EH (cell line): ENCODE measurements at places on chromosomes 4 and X.
A peak's percentile ranks its signal among the peaks of the same experiment; 100 is the strongest.

GRCh38 chr4:112739442-112739841, 102.5 kb downstream of the LARP7 start:
- DNase-seq: no peak

- DNase-seq: no peak
These were observed 471.3 kb downstream of the TECRL start for GRCh38 chr4:63937961-63938360.

- DNase-seq: no peak
These were observed 329.2 kb downstream of the ARHGAP10 start for GRCh38 chr4:148061141-148061481.

DNA sequence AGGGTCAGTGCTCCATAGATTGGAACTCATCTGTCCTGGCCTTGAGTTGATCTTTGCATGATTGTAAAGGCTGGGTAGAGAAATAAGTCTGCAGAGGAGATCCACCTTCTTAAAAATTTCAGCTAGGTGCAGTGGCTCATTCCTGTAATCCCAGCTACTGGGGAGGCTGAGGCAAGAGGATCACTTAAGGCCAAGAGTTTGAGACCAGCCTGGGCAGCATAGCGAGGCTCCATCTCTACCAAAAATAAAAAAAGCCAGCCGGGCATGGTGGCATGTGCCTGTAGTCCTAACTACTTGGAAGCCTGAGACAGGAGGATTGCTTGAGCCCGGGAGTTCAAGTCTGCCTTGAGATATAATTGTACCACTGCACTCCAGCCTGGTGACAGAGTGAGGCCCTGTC, 476 bp upstream of the CXCR3 start:
- DNase-seq: no peak

- DNase-seq: no peak
These were observed 130.0 kb upstream of the VAMP7 start for GRCh38 chrX:155751131-155751530.

GRCh38 chrX:10021461-10022272, 54.5 kb downstream of the CLDN34 start:
- peak; percentile 54 for DNase-seq

DNA sequence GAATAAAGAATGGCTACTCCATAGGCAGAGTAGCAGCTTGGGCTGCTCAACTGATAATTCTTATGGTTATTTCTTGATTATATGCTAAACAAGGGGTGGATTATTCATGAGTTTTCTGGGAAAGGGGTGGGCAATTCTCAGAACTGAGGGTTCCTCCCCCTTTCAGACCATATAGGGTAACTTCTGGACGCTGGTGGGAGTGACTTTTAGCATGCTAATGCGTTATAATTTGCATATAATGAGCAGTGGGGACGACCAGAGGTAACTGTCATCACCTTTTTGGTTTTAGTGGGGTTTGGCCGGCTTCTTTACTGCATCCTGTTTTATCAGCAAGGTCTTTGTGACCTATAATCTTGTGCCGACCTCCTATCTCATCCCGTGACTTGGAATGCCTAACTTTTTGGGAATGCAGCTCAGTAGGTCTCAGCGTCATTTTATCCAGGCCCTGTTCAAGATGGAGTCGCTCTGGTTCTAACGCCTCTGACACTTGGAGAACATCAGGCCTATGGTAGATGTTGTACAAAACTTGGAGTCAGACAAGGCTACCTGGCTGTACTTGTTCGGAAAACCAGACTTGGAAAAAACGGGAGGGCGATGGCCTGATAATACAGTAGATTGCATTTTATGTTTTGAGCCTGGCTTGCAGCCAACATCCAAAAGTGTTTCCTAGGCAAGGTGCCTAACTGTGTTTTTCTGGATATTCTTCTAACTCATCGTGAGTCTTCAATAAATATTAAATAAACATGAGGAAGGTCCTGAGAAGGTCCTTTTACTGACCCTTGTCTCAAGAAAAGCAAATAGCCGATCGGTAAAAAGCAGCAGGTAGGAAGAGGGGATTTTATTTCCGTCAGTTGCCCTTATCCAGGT, 1.8 kb upstream of the TMEM164 start:
- no peak for DNase-seq

DNA sequence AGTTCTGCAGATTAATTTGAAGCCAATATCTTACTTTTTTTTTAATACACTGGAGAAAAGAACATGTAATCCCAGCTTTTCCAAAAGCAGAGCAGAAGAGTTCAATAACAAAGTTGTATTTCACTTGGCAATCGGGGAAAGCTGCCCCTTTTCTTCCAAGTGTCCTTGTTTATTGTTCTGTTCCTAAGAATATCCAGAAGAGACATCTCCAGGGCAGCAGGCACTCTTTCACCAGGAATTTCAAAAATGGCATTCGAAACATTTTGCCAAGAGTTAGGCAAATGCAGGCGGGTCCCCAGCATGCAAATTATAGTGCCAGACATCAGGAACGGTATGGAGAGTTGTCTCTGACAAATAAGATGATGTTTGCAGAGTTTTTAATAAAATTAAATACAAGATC, 494.5 kb downstream of the BCOR start:
- peak; percentile 9 for DNase-seq

DNA sequence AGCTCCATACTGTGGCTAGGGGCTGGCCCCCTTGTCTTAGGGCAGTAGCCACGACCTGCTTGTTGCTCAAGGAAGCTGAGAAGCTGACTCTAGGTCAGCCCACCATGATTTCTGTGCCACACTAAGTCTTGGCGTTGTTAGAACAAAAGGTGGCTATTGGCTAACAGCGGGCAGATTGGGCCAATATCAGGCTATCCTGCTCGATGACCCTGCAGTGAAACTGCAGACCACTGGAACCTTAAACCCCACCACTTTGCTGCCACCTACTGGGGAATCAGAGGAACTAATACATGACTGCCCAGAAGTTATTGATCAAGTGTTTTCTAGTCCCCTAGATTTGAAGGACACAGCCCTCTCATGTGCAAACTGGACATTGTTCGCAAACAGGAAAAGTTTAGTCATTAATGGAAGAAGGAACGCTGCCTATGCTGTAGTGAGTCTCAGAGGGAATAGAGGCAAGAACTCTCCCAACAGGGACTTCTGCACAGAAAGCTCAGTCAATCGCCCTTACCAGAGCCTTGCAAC, 17.0 kb upstream of the PAPSS1 start:
- peak; percentile 66 for DNase-seq

DNA sequence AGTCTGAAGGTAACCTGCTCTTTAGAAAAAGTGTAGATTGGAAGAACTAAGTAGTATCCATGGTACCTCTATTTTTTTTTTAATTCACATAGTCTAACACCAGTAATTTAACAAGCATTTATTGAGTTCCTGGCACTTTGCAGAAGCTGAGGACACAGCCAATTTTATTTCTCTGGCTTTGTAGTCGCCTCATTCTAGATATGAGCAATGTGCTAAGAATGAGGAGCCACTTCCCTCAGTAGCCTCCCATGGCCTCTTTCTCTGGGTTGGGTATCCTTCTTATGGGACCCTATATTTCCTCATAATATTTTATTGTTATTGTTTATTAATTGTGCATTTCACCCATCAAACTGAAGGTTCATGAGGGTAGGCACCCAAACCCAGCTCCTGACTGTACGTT, 67.6 kb downstream of the ENPEP start:
- no peak for DNase-seq

DNA sequence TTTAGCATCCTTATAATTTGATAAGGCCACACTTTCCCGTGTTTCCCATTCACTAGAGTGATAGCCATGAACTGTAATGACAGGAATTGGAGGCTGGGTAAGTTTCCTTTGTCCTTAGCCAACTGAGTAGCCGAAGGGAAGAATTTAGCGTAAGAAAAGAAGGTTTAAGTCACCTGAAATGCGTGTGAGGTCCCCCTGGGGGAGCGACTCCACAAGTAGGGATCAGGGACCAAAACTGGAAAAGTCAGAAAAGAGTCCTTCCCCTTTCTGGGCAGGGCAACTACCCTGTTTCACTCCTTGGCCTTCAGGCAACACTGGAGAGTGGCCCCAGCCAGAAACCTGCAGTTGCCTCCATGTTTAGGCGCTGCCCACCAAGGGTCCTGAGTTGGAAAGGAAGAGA, 81.6 kb upstream of the MED14 start:
- DNase-seq: no peak

DNA sequence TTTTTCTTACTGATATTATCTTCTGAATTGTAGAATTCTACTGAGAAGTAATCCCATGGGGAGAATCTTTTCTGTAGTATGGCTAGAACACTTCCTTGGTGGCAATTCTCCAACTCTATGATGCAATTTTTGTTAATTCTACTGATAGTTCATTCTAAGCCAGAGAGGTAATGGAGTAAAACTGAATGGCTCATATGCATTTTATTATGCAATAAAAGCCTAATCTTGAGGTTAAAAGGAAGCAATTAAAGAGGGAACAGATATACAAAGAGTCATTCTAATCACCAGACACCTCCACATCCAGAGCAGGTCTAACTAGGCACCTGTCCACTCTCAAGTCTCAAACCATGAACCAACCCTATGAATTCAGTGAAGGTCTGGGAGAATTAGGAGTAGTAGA, 9.7 kb downstream of the RAP2C start:
- peak; percentile 52 for DNase-seq

DNA sequence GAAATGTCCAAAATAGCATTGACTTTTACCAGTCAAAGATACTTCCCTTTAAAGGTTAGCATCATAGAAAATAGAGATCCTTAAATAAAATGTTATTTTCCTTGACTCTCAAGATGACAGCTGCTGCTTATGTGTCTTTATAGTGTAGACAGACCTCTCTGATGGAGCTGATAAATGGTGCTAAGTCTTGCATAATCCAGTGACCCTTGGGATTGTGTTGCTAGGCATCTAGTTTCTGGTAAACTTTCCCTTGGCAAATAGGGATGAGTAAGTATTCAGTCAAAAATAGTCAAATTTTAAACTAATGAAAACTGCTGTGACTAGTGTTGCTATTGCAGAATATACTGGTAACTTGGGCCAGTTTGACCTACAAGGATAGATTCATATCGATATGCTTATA, 53.6 kb downstream of the MBNL3 start:
- peak; percentile 0 for DNase-seq

DNA sequence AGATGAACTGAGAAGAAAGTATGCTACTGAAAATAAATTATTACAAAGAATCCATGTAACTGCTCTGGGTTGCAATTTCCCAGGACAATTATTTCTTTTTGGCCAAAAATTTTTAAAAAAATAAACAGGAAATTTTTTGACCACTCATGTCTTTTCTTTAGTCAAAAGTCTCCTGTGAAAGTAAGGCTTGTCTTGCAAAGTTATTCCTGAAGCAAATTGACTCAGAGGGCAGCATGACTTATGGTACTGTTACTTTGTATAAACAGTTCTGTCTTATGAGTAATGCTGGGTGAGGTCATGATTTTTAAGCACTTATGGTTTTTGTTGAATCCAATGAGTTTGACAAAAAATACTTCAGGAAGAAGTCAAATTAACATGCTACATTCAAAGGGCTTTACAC, 292.8 kb upstream of the ARSJ start:
- peak; percentile 99 for DNase-seq

GRCh38 chrX:154116426-154117211, 19.1 kb upstream of the MECP2 start:
- no peak for DNase-seq

DNA sequence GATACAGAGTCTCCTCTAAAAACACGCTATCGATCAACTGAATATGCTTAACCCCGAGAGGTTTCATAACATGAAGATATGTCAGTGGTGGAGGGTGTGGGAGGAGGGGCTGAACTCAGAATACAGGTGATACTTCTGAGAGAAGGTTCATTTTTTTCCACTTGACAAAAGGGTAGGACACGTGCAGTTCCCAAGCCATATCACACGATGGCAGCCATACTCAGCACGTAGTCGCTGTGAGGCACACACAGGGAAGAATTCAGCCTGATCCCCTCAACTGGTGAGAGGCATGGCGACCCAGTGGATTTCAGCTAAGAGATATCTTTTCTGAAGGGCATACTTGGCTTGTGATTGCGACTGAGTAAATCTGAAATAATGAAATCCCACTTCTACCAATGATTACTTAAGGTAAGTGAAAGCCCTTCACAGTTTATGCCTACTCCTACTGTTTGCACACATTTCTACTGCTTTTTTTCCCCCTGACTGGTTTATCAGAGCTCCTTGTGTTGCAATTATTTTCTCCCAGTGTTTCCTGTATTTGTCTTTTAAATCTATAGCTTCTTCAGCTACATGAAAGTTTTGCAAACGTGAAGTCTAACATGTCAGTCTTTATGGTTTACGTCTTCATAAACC, 133.1 kb downstream of the CORIN start:
- peak; percentile 40 for DNase-seq

DNA sequence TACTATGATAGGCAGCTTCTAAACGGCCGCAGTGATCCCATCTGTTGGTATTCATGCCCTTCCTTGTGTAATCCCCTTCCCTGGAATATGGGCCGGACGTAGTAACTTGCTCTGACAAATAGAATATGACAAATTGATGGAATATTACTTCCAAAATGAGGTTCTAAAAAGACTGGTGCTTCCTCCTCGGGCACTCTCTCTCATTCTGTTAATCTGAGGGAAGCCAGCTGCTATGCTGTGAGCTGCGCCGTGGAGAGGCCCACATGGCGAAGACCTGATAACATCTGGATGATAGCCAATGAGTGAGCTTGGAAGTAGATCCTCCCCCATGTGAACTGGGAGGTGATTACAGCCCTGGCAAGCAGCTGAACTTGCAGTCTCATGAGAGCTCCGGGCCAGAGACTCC, 27.2 kb upstream of the SLC25A4 start:
- DNase-seq: peak; percentile 73

- DNase-seq: no peak
These were observed 19.9 kb upstream of the KIAA1210 start for GRCh38 chrX:119147486-119147885.

DNA sequence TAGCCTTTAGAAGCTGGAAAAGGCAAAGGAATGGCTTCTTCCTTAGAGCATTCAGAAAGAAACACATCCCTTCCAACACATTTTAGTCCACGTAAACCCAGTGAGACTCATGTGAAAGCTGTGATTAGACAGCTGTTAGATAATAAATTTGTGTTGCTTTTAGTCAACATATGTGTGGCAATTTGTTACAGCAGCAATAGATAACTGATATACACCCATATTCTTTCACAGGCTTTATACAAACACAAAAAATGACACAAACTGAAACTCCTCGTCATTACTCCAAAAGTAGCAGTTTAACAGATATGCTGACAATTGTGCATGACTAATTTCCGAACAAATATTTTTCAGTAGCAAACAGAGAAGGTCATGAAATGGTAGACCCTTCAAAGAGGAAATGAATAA, 65.3 kb downstream of the ANTXR2 start:
- DNase-seq: no peak

DNA sequence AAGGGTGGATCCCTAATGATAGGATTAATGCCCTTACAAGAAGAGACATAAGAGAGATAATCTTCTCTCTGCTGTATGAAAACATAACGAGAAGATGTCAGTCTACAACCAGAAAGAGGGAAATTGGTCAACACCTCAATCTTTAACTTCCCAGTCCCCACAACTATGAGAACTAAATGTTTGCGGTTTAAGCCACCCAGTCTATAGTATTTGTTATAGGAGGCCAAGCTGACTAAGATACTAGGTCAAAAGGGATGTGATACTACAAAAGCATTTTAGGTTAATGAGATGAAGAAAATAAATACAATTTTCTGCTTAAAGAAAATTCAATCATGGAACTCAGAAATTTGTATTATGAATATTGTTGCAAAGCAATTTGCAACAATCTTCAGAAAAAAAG, 55.4 kb upstream of the LHFPL1 start:
- no peak for DNase-seq
